ENCODE measurements at places on chromosomes 5 and 9.

GRCh38 chr9:122226758-122227574, 1.8 kb downstream of the LHX6 start:
- no peak for DNase-seq

DNA sequence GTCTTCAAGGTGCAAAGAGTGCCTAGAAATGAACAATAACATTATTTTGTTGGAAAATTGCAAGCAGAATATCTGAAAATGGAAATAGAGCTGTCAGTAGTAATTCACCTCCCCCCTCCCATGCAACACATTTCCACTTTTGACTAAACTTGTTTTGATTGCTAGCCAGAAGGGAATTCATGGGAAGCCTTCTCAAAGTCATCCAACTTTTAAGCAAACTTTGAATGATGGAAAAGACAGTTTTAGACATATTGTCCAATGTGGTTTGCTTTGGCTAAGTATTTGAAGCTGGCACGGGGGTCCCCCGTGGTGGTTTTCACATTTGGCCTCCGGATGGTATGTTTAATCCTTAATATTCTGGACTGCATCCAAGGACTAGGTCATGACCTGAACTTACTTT, 7.5 kb downstream of the NR2F1 start:
- no peak for DNase-seq

GRCh38 chr9:79221084-79221483, 350.7 kb upstream of the TLE4 start:
- DNase-seq = no peak

GRCh38 chr5:173583346-173583745, 33.1 kb downstream of the BOD1 start:
- no peak for DNase-seq

- DNase-seq = no peak
Observed at GRCh38 chr5:141701360-141702119, 19.5 kb upstream of the ARAP3 start.
